Stimulated activated CD4-positive, alpha-beta T cell treated with anti-CD3 and anti-CD28 coated beads, Interleukin-2, amount 100 ng/mL, for 4 hours (primary cell): ENCODE measurements at places on chromosomes 5 and 9.

- DNase-seq = no peak
These were observed 92.8 kb upstream of the CCDC112 start for GRCh38 chr5:115389034-115389798.

GRCh38 chr9:129839324-129840023, 4.2 kb downstream of the USP20 start:
- DNase-seq = no peak

DNA sequence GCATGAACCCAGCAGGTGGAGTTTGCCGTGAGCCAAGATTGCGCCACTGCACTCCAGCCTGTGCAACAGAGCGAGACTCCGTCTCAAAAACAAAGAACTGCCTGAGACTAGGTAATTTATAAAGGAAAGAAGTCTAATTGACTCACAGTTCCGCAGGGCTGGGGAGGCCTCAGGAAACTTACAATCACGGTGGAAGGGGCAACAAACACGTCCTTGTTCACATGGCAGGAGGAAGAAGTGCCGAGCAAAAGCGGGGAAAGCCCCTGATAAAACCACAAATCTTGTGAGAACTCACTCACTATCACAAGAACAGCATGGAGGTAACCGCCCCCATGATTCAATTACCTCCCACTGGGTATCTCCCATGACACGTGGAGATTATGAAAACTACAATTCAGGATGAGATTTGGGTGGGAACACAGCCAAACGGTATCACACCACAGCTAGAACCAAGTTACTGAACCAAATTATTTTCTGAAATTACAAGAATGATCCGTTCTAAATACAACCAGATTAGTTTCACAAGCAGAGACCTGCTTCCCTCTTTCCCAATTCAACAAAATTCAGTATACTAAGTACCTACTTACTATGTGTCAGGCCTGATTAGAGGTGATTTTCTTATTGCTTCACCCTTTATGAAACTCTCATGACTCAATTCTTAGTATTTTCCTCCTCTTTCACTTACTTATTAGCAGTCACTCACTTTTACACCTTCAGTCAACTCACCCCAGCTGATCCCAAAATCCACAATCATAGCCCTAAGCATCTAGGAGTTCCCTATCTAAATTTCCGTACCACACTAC, 8.4 kb downstream of the UBTD2 start:
- DNase-seq = peak; percentile 70

DNA sequence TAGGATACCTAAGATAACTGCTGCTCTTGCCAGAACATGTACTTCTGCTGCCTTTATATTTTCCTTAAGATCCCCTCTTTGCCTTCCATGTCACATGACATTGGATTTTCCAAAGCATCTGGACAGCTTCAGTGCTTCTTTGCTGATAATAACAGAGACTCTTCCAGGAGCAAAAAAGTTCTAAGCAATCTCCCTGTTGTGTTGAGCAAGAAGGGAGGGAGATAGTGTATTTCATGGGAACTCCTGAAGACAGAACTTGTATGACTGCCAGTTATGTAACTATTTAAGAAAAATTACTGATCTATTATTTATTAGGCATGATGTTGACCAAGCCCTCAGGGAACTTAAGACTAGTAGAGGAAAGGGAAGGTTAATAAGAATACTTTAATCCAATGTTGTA, 454.7 kb downstream of the SPATA31D1 start:
- DNase-seq = no peak

DNA sequence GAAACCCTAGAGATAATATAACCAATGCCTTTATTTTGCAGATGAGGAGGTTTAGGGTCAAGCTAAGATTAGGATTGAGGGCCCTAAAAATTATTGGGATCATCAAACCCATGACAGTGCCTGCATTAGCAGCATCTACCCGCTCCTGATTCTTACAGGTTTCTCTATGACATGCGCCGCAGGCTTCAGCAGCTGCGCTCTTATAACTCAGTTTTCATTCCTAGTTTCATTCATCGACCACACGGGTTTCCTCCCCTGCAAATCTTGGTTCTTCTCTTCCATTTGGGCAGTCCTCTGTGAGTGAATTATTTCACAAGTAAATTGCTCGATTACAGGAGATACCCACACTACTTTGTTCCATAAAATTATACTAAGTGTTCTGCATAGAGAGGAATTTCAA, 137.2 kb downstream of the SLC24A2 start:
- DNase-seq = no peak

- DNase-seq = no peak
These were observed 57.0 kb downstream of the NREP start for GRCh38 chr5:111699976-111700375.

GRCh38 chr5:172683264-172683644, 42.2 kb downstream of the NEURL1B start:
- DNase-seq = no peak

DNA sequence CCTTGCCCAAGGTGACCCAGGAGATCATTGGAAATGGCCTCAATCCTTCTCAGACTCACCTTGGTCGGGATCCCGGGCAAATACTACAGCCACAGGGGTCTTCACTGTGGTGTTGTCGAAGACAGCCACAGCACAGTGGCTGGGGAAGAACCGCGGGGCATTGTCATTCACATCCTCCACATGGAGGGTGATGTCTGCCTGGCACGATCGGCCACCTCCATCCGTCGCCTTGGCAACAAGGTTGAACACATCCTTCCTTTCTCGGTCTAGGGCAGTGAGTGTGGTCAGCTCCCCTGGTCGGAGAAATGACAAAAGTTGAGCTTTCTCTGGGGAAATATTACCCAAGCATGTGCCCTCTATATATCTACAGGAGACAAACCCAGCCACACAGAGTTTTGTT, 56.8 kb downstream of the FAT2 start:
- no peak for DNase-seq
